ENCODE measurements at places on chromosomes 12 and 14. TPM values are rescaled to one million over a fixed set of nuclear protein-coding genes. Genes with fewer than 3 reads are reported as not detected.

Gene RPL36AL
- 307 TPM for total RNA-seq

Gene TCL1B
- total RNA-seq = 0.24 TPM

Gene SLC5A8
- 0.33 TPM for total RNA-seq

DNA sequence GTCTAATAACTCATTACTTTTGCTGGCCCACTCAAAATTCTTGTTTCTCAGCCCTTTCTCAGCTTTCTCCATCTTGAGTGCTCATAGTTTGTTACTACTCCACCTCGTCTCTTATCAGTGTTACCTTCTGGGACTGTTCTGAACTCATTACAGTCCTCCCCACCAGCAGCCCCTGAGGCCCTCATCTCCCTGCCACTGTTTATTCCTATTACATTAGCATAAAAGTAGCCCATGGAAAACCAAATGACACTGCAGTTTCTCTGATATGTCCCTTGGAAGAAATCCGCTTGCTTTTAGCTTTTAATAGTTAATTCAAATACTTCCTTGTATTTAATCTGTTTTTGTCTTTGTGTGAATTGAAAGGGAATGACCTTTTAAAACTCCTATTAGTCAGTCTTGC lies 7.6 kb downstream of the AKAP6 start:
- no peak for DNase-seq

DNA sequence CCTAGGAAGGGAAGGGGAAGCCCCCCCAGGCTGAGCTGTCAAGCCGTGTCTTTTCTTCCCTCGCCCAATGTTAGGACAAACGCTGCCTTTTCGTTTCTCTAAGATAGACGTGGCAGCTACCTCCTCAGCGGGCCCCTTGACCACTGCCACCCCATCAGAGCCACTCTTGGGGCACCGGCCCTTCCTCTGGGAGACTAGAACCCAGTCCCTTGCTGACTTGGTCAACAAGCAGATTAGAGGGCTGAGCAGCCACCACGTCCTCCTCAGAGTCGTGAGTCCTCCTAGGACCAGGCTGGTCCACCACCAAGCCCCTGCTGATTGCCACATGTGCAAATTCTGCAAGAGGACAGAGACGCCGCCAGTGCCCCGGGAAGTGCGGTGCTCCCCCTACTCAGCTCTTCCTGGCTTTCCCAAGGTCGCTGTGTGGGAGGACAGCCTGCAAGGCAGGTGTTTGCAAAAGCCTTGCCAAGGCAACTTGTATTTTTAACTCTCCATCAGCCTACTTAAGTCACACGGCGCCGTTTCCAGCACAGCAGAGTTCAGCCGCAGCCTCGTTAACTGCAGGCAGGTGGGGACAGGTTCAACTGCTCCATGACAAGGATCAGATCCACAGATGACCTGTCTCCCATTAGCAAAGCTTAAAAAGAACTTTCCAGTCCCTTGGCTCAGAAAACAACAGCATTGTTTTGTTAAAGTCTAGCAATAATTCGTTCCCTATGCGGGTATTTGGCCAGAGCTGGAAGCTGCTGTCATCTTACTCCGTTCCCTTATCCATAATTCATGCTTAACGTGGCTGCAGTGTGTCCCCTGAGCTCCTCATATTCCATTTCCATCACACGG lies 65.6 kb downstream of the TESC start:
- no peak for DNase-seq

DNA sequence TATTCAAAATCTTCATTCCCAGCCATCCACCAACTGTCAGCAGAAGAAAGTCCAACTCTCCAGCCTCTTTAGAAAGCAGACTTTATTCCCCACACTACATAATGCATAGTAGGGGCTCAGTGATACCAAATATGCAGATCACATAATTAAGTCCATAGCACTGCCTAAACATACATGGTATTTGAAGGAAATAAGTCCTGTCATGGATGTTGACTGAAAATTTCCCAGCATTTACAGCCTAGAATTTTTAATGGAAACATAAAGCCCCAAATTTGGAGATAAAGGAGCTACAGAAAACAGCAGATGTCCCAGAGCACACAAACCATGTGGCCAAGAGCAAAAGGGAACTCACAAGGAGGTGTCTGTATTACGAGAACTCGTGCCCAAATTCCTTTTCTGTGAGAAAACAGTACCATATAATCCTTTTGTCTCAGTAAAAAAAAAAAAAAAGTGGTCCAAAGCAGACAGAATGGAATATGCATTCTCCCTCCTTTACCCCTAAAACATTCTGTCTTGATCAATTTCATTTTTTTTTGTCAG lies 920.5 kb downstream of the NRXN3 start:
- no peak for DNase-seq

GRCh38 chr12:129848876-129849275 lies 54.9 kb downstream of the TMEM132D start:
- DNase-seq = no peak

- DNase-seq = no peak
Observed at GRCh38 chr12:49843411-49843810, 505 bp upstream of the BCDIN3D start.

DNA sequence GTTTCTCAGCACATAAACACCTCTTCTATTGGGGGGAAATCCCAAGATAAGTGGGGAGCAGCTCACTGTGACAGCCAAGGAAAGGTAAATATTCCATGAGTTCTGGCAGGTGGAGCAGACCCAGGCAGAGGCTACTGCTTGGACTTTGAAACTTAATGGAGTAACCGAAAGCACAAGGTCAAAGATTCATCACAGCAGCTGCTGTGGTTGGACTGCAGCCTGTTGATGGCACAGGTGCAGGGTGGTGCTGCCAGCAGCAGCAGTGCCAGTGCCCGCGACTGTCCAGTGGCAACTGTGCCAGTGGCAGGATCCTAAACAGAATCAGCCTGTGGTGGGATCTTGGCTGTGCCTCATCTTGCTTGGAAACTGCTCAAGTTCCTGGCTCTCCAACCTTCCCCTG lies 81.4 kb upstream of the ARID2 start:
- DNase-seq = no peak

All from thymus (tissue), 14 donors.